CD4-positive, alpha-beta T cell (primary cell): ENCODE measurements at places on chromosomes 5 and 9.

- DNase-seq, result no peak
Observed at GRCh38 chr5:16313761-16314160, 134.2 kb upstream of the MARCHF11 start.

- DNase-seq, result no peak
Observed at GRCh38 chr9:22976454-22976853, 529.8 kb downstream of the DMRTA1 start.

DNA sequence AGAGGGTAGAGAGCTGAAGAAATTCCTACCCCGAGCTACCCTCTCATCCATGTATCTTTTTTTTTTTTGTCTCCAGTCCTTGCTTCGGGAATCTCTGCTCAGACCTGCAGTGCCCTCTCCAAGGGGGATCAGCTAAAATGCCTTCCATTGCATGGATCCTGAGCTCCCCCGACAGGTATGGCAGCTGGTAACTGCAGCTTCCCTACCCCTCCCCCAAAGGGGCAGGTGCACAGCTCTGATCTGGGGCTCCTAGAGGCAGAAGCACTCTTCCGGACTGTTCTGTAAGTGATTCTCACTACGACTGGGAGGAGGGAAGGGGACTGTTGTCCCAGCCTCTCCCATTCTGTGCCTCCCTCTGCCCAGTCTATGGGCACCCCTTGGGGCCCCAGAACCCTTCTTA, 169.6 kb downstream of the MELK start:
- no peak for DNase-seq

- DNase-seq, result no peak
Observed at GRCh38 chr5:108925073-108925472, 177.4 kb downstream of the FER start.

GRCh38 chr5:61055434-61056006, 106.7 kb downstream of the SMIM15 start:
- peak; percentile 50 for DNase-seq

- DNase-seq, result no peak
Observed at GRCh38 chr9:6884990-6885389, 127.2 kb downstream of the KDM4C start.

GRCh38 chr9:93683331-93684134, 107.1 kb downstream of the PHF2 start:
- DNase-seq, result no peak
